KBM-7 (cell line): ENCODE measurements at places on chromosomes 12 and 14.
A peak's percentile ranks its signal among the peaks of the same experiment; 100 is the strongest.

DNA sequence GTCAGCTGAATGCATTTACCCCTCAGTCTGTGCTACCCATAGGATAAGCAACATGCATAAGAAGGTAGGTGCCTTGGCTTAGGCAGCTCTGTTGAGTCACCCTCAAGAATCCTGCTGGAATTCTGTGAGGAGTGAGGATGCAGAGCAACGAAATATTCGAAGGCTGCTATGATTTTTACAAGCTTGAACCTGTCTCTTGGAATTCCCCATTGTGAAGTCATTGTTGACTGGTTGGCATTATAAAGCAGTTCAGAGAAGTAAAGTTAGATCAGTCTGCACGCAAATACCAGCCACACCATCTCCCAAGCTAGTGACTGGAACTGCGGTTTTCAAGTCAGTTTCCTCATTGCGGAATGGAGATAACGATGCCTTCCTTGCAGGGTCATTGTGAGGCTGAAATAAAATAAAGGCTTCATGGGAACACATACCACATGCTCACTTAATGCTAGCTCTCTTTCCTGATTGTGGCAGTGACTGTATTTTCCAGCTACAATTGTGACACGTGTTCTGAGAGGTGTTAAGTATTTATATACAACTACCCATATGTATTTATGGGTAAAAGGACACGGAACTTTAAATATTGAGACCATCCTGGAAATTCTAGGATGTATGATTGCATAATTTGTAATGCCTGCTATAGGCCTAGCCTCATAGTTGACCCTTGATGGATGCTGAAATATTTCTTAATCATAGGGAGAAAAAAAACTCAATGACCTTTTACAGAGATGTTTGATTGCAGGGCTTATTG is 96.7 kb downstream of the ETV6 start:
- DNase-seq = peak; percentile 96

GRCh38 chr12:1099158-1099557 is 108.1 kb downstream of the ERC1 start:
- no peak for DNase-seq

GRCh38 chr12:89319122-89319521 is 33.2 kb downstream of the DUSP6 start:
- DNase-seq = no peak

- DNase-seq = no peak
Measured at GRCh38 chr14:49975799-49976198, 82.9 kb downstream of the ARF6 start.

- DNase-seq = no peak
Measured at GRCh38 chr12:64237382-64237781, 15.3 kb upstream of the KICS2 start.

DNA sequence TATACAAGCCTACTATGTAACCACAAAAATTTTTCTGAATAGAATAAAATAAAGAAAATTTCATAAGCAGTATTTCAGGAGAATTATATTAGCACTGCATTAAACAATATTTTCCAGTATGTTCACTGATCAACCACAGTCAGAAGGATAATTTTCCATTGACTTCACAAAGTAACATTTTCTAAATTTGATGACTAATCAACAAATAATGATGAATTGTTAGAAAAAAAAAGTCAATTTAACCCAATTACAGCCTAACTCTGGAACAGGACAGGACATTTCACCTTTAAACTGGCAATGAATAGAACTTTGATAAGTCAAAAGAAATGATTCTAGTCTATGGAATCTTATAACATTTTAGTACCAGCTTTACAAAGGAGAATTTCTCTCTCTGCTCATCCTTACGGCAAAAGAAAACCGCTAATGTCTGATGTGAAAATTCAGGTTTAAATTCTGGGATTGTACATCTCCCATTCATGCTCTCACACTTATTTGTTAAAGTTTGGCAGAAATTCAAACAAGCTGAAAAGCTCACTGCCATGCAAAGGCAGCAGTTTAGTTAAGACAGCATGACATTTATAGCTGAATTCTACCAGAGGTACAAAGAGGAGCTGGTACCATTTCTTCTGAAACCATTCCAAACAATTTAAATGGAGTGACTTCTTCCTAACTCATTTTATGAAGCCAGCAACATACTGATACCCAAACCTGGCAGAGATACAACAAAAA is 84.5 kb downstream of the MDGA2 start:
- no peak for DNase-seq

- DNase-seq = no peak
Measured at GRCh38 chr12:84891106-84891838, 21.3 kb downstream of the SLC6A15 start.

DNA sequence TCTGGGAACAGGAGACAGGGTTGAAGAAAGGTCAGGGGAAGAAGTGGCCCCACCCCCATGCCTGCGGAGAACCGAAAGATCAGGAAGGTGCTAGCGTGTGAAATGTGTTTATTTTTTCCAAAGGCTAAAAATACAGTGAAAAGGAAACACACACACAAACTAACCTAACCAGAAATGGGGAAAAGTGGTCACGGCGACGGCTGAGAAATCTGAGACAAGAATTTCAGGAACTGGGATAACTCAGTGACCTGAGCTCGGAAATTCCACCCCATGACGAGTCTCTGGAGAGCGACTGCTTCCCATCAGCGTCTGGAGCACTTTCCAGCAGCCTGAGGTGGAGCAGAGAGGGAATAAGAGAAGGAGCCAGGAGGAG is 16.6 kb upstream of the RND1 start:
- DNase-seq = peak; percentile 19

- DNase-seq = no peak
Measured at GRCh38 chr12:116783525-116784237, 45.6 kb downstream of the RNFT2 start.

GRCh38 chr12:100715976-100716944 is 78.3 kb upstream of the ANO4 start:
- DNase-seq = no peak

- no peak for DNase-seq
Measured at GRCh38 chr12:19217446-19217845, 87.9 kb downstream of the PLEKHA5 start.

GRCh38 chr12:76790564-76791552 is 26.9 kb downstream of the ZDHHC17 start:
- DNase-seq = peak; percentile 46

GRCh38 chr14:65972346-65972870 is 513.8 kb upstream of the CCDC196 start:
- no peak for DNase-seq

- DNase-seq = peak; percentile 63
Measured at GRCh38 chr12:55659486-55660385, 23.0 kb downstream of the OR10P1 start.

GRCh38 chr12:9725213-9725870 is 7.6 kb downstream of the CLECL1 start:
- no peak for DNase-seq

DNA sequence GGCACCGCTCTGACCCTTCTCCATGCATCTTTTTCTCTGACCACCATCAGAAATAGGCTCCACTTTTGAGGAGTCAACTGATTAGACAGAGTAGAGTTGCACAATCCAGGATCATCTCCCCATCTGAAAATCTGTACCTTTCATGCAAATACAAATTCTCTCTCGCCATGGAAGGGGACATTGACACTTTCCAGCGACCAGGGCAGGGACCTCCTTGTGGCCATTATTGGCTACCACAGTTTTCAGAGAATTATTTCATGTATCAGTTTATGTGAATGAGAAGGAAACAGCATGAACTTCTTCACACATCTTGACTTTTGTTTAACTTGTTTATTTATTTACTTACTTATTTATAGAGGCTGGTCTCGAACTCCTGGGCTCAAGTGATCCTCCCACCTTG is 13.8 kb upstream of the RAN start:
- no peak for DNase-seq

GRCh38 chr14:104532191-104532555 is 47.4 kb upstream of the C14orf180 start:
- DNase-seq = no peak

- no peak for DNase-seq
Measured at GRCh38 chr14:35189422-35189821, 67.1 kb downstream of the PRORP start.

- no peak for DNase-seq
Measured at GRCh38 chr14:89629383-89629782, 212.3 kb upstream of the FOXN3 start.

DNA sequence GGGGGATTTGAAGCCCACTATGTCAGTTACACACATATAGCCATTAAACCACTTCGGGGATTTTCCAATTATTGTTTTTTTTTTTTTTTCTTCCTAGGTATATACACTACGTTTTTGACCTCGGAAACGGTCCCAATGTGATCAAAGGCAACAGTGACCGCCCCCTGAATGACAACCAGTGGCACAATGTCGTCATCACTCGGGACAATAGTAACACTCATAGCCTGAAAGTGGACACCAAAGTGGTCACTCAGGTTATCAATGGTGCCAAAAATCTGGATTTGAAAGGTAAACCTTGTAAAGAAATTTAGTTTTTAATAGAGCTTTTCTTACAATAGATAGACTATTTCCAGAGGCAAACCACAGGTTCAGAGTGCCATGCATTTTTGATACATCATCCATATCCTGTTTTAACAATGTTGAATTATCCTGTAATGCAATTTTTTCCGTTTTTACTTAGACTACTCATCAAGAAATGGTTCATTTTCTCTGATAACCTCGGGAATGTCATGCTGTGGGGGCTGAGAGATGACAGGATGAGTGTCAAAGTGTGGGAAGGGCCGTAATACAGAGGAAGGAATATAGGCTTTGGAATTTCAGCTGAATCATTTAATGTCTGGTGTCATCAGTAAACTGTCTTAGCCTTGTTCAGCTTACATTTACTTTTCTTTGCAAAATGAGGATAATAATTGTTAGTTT is 797.1 kb downstream of the NRXN3 start:
- DNase-seq = no peak

DNA sequence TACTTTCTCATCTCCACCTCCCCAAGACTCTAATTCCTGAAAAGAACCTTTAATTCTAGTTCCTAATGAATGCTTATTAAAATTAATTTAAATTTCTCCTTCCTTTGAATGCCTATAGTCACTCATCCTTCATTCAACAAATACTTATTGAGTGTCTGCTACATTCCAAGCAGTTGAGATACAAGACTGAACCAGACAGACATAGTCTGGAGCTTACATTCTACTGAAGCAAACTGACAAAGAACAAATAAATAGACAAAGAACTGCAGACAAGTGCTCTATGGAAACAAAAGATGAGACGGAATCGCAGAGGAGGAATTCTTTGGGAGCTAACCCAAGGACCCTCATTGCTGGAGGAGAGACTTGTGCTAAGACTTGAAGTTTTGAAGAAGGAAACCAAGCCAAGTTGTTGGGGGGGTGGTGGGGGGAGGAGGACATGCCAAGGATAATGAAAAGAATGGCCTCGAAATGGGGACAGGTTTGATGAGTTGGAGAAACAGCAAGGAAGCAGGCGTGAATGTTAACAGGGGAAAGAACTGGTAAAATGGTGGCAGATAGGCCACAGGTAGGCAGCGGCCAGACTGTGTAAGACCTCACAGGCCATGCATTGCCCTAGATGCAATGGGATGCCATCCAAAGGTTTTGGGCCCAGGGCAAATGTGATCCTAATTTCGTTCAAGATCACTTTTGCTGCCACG is 9.7 kb upstream of the TDG start:
- peak; percentile 43 for DNase-seq

GRCh38 chr12:148676-149416 is 65.1 kb downstream of the SLC6A12 start:
- no peak for DNase-seq

GRCh38 chr14:22390195-22390594 is 198.8 kb downstream of the DAD1 start:
- DNase-seq = no peak

DNA sequence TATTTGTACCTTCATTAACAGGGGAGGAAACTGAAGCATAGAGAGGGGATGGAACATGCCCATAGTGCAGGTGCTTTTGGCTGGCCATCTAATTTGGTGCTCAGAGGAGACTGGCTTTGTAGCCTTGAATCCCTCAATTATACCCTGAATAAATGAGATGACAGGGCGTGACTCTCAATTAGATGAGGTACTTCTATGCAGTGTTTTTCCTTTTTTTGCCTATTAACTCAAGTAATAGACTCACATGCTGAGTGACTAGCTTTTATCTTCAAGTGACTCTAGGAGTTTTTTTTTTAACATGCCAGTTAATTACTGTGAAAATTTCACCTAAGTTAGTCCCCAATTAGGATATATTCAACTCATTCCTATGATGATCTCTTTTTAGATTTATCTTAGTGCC is 243.7 kb downstream of the DACT1 start:
- no peak for DNase-seq

DNA sequence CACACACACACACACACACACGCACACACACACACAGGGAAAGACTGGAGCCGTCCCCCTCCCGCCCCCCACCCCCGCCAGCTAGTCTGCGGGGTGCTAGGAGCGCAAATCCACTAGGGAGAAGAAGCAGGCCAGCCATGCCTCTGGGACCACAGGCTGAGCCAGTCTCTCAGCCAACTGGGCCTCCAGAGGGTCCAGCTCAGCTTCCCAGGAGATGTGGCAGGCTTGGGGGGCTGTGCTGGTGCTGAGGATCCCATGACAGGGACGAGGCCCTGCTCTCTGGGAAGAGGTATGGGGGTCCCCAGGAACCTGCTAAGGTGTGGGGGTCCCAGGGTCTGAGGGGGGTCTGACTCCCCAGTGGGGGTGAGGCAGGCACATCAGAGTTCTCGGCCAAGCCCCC is 133.5 kb downstream of the NCOR2 start:
- no peak for DNase-seq

GRCh38 chr12:11067514-11067913 is 5.4 kb upstream of the TAS2R46 start:
- DNase-seq = no peak

- peak; percentile 80 for DNase-seq
Measured at GRCh38 chr12:2691345-2692071, 103.3 kb upstream of the FKBP4 start.

DNA sequence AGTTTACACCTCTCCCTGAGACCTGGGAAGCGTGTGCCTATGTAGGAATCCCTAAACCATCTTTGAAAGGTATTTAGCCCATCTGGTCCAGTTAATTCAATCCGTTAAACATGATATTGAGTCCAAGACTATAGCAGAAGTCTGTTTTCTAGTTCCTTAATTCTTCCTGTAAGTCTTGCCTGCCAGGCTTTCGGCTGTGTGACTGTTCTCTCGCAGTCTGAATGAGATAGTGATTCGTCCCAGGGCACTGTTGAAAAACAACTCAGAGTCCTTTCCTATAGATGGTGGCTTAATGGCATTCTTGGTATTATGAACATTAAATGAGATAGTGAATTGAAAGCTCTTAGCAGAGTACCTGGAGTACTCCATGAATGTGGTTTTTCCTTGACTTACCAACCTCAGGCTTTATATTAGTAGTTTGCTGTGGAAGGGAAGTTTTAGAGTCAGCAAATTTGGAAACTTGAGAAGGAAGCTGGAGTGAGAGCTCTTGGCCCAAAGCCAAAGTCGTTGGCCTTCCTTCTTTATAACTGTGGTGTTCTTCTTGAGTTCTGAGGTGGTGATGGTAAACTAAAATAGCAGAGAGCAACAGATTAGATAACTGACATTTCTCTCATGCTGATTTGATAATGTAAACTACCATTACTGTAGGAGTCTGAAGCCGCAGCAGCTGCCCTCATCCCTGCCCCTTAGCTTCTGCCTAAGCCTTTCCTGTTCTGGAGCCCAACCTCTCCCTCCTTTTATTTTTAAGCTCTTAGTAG is 76.5 kb downstream of the TGFB3 start:
- peak; percentile 74 for DNase-seq
